ENCODE measurements at places on chromosomes 4 and X.

GRCh38 chr4:52586069-52586468 is 73.0 kb downstream of the USP46 start:
- no peak for DNase-seq

DNA sequence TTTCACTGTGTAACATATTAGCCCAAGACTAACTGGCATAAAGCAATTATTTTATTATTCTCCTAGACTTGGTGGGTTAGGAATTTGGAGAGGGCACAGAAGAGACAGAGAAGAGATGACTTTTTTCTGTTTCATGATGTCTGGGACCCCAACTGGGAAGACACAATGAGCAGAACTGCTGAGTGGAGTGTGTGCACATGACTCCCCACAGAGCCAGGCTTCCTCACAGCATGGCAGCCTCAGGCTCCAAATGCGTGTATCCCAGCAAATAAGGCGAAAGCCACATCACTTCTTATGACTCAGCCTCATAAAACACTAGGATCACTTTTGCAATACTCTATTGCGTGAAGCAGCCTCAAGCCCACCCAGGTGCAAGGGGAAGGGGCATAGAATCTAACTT is 68.4 kb downstream of the MFAP3L start:
- peak; percentile 56 for DNase-seq

DNA sequence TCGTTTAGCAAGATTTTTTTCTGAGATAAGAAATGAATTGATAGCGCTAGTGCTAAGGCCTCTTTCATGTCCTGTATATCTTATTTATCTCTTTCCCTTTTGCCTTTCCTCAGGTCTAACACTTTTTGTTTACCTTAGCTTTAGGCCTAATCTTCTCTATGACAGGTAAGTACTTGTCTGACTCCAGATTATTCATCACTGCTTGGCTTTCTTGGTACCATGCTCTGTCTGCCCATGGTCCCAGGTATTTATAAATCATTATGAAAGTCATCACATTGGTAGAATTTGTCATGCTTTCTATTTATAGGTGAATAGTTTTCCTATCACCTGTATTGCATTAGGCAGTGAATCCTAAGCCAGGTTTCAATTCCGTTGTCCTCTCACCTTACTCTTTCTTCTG is 99.5 kb upstream of the CTSO start:
- DNase-seq = no peak

DNA sequence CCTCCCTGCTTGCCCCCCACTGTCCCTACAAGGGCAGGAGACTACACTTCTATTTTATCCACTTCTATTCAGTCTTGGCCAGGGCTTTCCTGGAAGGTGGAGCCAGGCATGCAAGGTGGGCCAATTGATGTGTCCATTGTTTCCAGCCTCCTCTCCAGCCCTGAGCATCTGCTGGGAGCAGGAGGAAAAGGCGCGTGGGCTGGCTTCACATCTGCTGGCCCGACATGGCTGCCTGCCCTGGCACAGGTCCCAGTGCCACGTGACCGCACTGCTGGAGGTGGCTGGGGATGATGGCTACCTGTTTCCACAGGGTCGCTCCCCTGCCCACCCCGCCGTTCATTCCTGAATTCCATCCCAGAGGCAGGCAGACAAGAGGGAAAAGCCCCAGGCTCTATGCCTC is 247.7 kb downstream of the AFAP1 start:
- no peak for DNase-seq

Data from neural progenitor cell (in vitro differentiated cells).